ENCODE measurements at places on chromosomes 4 and X.

- DNase-seq: no peak
These were observed 69.7 kb downstream of the FAT1 start for GRCh38 chr4:186653969-186654368.

DNA sequence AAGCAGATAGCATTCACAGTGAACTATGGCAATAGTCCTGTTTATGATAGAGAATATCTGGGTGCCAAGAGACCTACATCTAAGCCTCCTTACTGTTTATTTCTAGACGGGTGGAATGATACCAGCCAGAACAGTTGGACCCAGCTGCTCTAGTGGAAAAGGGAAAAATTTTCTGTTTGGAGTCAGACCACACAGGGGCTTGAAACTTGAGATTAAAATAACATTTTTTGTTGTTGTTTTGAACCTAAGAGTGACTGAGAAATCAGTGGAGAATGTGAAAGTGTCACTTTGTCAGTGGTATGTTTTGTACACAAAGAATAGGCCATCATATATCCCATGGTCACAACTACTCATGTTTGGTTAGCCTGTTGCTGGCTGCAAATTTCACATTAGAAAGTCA is 105.7 kb downstream of the AGTR2 start:
- DNase-seq: no peak

GRCh38 chr4:129614611-129615010 is 518.7 kb downstream of the C4orf33 start:
- DNase-seq: no peak

GRCh38 chrX:71922686-71923085 is 12.0 kb downstream of the NHSL2 start:
- no peak for DNase-seq

DNA sequence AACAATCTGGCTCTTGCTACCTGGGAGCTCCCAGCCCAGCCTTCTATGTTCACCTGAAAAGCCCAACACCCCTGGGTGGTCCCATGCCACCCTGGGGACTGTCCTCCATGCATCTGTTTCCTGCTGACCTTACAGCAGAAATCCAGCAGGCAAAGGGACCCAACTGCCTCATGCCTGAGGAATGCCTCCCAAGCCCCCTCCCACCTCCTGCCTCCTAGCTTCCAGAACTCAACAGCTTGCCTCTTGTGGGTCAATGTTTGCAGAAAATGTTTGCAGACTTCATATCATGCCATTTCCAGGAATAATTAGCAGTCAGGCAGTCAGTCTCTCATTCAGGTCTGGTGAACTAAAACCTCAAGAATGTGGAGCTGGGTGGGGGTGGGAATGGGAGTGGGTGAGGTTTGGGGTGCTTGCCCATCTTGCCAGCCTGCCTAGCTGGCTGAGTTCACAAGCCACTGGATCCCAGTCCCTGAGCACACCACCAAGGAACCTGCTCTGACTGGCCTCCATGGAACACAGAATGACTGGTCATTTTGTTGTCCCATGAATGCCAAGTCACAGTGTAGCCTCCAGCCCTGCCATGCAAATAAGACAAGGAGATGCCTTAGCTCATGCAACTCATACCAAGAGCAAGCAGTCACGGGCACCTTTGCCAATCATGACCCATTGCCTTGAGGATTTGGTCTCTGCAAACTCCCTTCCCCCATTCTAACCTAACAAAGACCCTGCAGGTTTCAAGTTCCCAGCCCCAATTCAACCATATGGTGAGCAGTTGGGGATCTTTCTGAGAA is 12.1 kb upstream of the PLAC1 start:
- DNase-seq: no peak

DNA sequence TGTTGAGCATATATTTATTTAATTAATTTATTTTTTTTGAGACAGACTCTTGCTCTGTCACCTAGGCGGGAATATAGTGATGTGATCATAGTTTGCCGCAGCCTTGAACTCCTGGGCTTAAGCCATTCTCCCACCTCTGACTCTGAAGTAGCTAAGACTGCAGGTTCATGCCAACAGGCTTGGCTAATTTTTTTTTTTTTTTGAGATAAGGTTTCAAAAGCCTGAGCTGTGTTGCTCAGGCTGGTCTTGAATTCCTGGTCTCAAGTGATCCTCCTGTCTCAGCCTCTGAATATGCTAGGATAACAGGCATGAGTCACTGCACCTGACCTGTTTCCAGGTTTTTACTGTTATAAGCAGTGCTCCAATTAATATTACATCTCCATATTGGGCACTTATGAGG is 4.8 kb downstream of the ADD1 start:
- DNase-seq: no peak

- no peak for DNase-seq
These were observed 97.9 kb downstream of the PHKA2 start for GRCh38 chrX:18886005-18886343.

DNA sequence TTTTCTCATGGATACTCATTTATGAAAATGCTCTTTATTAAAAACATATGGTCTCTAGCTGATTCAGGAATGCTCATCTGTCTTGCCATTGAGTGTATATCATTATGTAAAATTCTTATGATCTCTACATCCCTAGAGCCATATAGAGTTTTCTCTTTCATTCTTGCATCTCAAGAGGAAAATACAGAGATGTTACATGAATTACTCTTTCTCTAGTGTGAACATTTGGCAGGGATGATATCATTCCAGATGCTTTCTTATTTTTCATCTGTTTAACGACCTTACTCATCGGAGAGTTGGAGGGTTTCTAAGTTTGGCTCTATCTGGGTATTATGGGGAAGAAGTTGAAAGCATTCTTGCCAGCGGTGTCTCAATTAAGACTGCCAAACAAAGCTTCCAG is 202.9 kb upstream of the SLC7A11 start:
- DNase-seq: no peak

- no peak for DNase-seq
These were observed 161.0 kb upstream of the GPRIN3 start for GRCh38 chr4:89468602-89469001.

DNA sequence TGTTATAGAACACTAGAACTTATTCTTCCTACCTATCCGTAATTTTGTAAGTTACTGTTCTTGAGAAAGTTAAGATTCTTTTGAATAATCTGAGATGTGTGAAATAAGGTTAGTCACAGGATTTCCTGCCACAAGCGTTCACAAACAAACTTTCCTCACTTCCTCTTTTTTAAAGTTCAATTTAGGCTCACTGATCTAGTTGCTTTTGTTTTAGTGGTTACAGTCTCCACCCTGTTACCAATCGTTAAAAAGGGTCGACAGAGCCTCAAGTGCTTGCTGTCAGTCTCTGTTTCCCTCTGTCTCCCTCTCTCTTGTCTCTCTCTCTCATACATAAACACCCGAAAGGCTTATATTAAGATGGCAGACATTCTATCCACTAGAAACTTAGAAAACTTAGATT is 35.9 kb upstream of the STK26 start:
- peak; percentile 58 for DNase-seq

DNA sequence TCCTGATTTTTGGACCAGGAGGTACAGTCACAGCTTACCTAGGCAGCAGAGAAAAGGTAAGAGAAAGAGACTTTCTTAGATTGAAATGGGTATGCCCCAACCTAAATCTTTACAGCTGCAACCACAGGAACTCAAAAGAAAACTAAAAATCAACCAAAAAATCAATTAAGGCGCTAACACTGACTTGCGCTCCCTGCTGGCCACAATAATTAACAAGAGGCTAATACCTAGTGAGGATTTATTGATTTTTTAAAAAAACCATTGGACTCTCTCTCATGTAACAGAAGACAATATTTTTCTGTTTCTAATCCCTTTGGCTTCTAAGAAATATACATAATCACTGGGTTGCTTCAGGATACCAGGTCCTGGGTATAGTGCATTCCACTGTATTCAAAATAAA is 153.9 kb upstream of the TENM3 start:
- DNase-seq: no peak

GRCh38 chr4:92263575-92263974 is 40.2 kb upstream of the GRID2 start:
- DNase-seq: no peak

GRCh38 chrX:96770315-96770714 is 85.7 kb downstream of the DIAPH2 start:
- peak; percentile 19 for DNase-seq

- DNase-seq: no peak
These were observed 48.6 kb upstream of the HGFAC start for GRCh38 chr4:3393171-3393570.

DNA sequence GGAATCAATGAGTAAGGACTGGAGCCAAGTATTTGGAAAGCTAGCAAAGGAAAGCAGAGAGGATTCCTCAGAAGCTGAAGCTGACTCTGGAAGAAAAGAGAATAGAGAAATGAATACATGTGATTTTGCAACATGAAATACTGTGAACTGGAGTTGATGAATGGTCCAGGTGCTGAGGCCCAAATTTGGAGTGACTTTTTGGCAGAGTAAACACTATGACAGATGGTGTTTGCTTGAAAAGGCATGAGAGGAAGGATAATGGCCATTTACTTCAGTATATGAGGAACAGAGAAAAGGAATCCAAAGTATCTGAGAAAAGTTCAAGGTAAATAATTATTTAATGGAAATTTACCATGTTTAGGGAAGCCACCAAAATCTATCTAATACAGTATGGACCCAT is 236.7 kb downstream of the SLITRK2 start:
- no peak for DNase-seq

DNA sequence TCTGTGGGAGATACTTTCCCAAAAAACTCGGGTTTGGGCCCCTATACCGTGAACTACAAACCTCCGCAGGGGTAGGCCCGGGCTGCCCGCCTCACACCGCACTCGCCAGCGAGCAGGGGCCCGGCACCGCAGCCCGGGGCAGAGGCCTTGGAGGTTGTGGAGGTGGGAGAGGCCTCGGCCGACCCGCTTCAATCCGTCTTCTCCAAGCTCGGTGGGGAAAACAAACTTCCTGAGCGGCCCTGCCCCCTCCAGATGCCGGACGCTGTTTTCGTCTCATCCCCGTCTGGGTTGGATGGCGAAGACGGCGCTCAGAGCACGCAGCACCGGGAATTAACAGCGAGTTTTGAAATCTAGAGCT is 442 bp upstream of the MCUB start:
- no peak for DNase-seq

DNA sequence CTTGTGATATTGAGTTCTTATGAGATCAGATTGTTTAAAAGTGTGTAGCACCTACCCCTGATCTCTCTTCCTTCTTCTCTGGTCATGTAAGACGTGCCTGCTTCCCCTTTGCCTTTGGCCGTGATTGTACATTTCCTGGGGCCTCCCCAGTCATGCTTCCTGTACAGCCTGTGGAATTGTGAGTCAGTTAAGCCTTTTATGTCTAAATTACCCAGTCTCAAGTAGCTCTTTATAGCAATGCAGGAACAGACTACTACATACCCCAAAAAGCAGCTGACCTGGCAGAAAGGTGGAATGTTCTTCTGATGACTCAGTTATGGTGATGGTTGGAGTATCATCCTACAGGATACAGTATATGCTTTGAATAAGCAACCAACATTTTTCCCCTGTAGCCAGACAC is 11.4 kb upstream of the MCUB start:
- DNase-seq: peak; percentile 23

GRCh38 chr4:176320976-176321361 is 1.2 kb downstream of the SPCS3 start:
- DNase-seq: no peak

- DNase-seq: no peak
These were observed 3.6 kb downstream of the SH3BGRL start for GRCh38 chrX:81205551-81205950.

DNA sequence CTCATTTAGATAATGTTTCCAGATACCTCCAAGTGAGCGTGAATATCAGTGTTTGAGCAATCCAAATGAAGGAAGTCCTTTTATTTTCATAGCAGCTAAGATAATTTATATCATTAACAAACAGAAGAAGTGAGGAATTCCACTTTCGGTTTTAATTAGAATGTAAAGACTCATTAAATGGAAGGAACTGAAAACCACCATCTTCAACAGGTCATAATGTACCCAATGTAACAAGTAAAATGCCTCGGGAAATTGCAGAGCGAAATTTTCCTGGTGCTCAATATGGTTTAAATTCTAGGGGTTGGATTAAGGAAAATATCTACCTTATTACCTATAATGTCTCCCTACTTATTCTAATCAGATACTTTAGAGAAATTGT is 33.9 kb upstream of the SLC9A7 start:
- DNase-seq: no peak

DNA sequence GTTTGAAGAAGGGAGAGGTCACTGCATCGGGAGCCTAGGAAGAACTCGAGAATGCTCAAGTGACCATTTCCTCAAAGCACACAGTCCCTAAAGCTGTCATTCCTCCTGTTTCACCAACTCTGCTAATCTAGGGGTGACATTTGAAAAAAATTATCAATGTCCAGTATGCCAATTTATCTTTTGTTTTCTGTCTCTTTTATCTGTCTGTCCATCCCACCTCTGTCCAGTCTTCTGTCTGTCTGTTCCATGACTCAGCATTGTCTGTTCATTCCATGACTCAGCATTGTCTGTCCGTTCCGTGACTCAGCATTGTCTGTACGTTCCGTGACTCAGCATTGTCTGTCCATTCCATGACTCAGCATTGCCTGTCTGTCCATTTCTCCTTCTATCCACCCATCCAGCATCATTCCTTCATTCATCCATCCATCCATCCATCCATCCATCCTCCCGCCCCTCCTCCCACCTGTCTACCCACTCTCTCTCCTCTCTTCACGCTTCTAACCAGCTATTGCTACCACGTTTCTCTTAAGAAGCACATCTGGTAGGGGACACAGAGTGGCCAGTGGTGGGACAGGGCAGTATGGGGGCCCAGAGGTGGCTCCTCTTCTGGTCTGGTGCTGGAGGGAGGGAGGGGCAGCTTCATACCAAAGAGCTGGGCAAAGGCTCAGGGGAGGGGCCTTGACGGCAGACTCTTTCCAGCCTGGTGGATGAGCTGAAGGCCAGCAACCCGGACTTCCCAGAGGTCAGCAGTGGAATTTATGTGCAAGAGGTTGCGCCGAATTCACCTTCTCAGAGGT is 34.1 kb downstream of the HTRA3 start:
- no peak for DNase-seq

DNA sequence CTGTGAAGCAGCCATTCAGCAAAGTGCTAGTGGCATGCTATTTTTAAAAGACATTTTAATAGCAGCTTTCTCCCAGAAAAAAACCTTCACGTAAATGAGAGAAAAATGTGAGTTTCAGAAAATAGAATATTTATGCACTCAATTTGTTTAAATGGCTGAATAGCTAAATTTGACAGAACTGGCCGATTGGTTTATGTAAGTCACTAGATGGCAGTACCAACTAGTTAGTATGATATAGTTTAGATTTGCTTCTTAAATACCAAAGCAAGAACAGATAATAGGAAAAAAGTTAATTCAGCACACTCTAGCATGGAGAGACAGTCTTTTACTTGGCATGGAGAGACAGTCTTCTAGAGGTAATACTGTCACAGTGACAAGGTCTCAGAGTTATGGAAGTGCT is 250.1 kb downstream of the SNCA start:
- peak; percentile 58 for DNase-seq

- no peak for DNase-seq
These were observed 16.1 kb upstream of the CXCL3 start for GRCh38 chr4:74054483-74055047.

DNA sequence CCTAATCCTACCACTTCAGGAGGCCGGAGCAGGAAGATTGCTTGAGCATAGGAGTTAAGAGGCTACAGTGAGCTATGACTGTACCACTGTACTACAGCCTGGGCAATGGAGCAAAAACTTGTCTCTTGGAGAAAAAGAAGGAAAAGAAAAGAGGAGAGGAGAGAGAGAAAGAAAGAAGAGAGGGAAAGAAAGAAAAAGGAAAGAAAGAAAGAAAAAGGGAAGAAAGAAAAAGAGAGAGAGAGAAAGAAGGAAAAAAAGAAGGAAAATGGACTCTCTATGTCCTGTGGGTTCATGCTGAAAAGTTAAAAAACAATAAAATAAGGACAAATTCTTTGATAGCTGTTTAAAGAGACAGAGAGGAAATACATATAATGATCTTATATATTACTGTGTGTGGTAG is 13.3 kb upstream of the ABRAXAS1 start:
- DNase-seq: no peak

GRCh38 chr4:81356621-81357020 is 115.1 kb downstream of the RASGEF1B start:
- no peak for DNase-seq

Measured in CD4-positive, CD25-positive, alpha-beta regulatory T cell (primary cell).